Epithelial cell of proximal tubule (primary cell): ENCODE measurements at places on chromosomes 5 and 9. TPM values are rescaled to one million over a fixed set of nuclear protein-coding genes. Genes with fewer than 3 reads are reported as not detected.

Gene OSTF1
- 21.0 and 31.0 TPM in 2 replicates for total RNA-seq

Gene IFNB1
- total RNA-seq: not detected in 2 replicates

Gene PRR16
- 0.23 and 0.94 TPM in 2 replicates for total RNA-seq

Gene SPINK7
- not detected in 2 replicates for total RNA-seq

Gene STOML2
- total RNA-seq: 201 and 268 TPM in 2 replicates

Gene ACOT12
- not detected in 2 replicates for total RNA-seq
